ENCODE measurements at places on chromosomes 4 and X. TPM values are rescaled to one million over a fixed set of nuclear protein-coding genes. Genes with fewer than 3 reads are reported as not detected.

RHOH gene
- 8.8 TPM for total RNA-seq

ENOPH1 gene
- 29.7 TPM for total RNA-seq

SPANXA1 gene
- not detected for total RNA-seq

PPP4R3C gene
- not detected for total RNA-seq

PPP2R2C gene
- total RNA-seq, result 0.09 TPM

RAB9A gene
- 31.7 TPM for total RNA-seq

EIF2S3 gene
- total RNA-seq, result 135 TPM

RIPPLY1 gene
- total RNA-seq, result not detected
